ENCODE measurements at places on chromosomes 12 and 14.

- DNase-seq: no peak
Measured at GRCh38 chr12:78726854-78727253, 137.7 kb upstream of the SYT1 start.

DNA sequence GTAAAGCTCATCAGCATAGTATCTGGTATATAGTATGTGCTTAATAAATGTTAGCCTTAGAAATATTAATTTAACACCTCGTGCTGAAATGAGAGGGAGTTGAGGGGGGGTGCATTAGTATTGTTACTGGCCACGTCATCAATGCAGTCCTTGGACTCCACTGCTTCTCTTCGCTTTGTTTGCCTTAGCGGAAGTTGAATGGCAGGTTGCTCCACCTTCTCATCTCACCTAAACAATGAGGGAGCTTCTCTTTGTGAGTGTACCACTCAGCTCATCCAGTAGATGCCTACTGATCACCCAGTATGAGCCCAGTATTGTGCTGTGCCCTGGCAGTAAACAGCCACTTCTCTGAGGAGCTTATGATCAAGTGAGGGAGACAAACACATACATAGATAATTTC, 4.5 kb downstream of the TMEM117 start:
- DNase-seq: no peak

- DNase-seq: no peak
Measured at GRCh38 chr14:55819610-55820304, 239.8 kb downstream of the KTN1 start.

DNA sequence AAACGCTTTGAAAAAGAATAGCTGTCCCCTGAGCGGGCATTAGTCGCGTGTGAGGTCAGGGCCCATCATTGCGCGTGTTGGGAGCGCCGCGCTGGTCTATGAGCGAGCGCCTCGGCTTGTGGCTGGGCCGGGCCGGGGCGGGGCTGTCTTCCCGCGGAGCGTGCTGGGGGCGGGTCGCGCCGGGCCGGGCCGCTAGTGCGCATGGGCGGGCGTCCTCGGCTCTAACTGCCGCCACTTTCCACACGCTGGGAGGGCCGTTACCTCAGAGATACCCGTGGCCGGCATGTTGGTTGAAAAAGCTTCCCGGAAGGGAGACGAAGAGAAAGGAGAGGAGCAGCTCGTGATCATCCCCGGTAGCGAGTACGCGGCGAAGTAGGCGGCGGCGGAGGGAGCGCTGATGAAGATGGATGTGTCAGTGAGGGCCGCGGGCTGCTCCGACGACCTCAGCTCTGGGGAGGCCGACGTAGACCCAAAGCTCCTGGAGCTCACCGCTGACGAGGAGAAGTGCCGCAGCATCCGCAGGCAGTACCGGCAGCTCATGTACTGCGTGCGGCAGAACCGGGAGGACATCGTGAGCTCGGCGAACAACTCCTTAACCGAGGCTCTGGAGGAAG, at the start of gene EID3:
TSS of gene EID3 (plus strand) at position 202 of the 614 bp plus-strand sequence. CDS start at position 398, 196 bp downstream.
- peak; percentile 86 for DNase-seq

- no peak for DNase-seq
Measured at GRCh38 chr14:71135911-71136310, 228.7 kb downstream of the PCNX1 start.

Measured in fibroblast of skin of abdomen (primary cell).